Cerebellar nuclear complex (tissue), 1 donor: ENCODE measurements at places on chromosomes 16 and 17.

- no peak for DNase-seq
Measured at GRCh38 chr17:8337802-8338752, 1.6 kb upstream of the ODF4 start.

DNA sequence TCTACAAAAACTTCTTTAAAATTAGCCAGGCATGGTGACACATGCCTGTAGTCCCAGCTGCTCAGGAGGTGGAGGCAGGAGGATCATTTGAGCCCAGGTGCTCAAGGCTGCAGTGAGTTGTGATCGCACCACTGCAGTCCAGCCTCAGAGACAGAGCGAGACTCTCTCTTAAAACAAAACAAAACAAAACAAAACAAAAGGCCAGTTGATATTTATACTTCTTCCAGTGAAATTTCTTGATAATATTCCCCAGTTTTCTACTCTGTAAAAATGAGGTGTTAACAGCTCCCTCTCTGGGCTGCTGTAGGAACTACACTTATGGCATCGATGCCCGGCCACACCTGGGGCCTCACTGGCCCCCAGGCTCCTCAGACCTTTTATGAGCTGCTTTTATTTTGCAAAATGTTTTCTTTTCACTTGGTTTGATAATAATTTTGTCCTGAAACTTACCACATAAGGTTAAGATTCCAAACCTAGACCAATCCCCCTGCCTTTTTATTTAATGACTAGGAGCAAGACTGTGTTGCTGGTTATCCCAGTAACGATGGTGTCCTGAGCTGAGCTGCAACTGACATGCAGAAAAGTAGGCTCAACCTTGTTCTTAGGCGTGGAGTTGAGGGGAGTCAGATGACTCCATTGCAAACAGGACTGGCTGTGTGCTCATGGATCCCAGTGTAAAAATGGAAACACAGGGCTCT is 17.6 kb downstream of the MAPK8IP3 start:
- DNase-seq = no peak

DNA sequence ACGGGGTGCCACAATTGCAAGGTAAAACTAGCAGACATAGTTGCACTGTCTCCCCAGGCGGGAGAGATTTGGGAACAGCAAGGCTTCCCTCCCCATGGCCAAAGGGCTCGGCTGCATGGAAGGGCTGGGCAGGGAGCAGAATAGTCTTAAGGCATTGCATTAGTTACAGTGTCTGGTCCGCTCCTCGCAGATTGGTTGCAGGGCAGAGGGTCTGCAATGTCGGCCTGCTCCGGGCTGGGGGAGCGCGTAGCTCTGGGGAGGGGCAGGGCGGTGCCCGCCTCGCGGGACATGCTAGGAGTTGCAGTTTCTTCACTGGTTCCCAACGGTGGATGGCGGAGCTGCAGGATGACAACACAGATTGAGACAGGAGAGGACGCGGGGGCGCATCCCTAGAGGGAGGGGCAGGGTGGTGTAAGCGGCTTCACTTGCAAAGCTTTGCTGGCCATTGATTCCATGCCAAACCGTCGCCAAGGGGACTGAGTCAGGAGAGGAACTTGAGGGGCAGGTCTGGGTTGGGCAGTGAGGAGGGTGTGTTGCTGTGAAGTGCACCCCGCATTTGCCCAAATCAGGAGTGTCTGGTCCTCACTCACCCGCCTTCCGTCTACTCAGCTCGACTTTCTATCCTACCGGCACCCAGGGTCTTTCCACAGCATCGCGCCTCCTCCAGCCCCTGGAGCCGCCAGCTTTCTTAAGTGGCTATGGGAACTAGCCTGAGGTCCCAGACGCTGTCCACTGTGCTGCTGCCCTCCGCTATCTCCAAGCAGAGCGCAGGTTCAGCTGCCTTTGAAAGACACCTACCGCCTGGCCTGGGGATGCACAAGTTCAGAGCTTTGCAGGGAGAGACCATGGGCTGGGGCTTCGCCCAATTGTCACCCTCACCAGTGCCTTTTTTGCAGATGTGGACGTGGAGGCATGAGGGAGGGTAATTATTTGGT is 1748.9 kb downstream of the TP53TG3F start:
- DNase-seq = no peak

- DNase-seq = no peak
Measured at GRCh38 chr16:9134739-9135138, 43.3 kb downstream of the HAPSTR1 start.

- DNase-seq = no peak
Measured at GRCh38 chr17:39666231-39666600, 1.1 kb downstream of the TCAP start.

DNA sequence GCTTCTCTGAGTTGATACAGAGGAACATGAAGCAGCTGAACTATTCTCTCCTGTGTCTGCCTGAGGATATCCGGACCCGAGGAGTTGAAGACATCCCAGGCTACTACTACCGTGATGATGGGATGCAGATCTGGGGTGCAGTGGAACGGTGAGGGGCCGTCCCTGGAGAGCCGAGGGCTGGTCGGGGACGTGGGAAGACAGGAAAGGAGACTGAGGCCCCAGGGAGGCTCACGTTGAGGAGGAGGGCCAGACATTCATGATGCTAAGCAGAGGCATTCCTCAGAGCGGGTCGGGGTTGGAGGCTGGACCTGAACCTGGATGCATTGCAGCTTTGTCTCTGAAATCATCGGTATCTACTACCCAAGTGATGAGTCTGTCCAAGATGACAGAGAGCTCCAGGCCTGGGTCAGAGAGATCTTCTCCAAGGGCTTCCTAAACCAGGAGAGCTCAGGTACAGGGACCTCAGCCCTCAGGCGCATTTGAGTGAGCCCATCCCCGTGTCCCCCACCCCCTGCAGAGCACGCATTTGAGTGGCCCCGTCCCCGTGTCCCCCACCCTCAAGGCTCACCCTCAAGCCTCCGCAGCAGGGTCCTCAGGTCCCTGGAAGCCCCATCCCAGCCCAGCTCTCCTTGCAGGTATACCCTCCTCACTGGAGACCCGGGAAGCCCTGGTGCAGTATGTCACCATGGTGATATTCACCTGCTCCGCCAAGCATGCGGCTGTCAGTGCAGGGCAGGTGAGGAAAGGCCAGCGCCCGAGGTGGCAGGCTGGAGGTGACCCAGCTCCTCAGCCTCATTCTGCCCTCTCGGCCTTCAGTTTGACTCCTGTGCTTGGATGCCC is 8.3 kb downstream of the ALOX15B start:
- DNase-seq = no peak

DNA sequence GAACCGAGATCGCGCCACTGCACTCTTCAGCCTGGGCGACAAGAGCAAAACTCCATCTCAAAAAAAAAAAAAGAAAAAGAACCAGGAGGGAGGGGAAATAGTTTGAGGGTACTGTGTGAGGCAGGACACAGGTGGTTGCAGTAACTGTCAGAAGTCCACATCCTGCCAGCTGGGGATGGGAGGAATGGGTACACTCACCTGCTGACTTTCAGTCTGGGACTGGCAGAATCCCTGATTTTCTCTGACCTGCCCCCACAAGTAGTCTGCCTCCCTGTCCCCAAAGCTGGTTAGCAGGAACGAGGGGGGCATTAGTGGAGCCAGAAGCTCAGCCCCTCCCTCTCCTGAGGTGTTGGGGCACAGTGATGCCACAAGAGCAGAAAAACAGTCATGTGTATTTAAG is 7.1 kb upstream of the ARL5C start:
- DNase-seq = no peak

GRCh38 chr17:17919169-17920107 is 52.8 kb downstream of the TOM1L2 start:
- DNase-seq = no peak

GRCh38 chr16:14334366-14335080 is 263.4 kb downstream of the MRTFB start:
- no peak for DNase-seq

DNA sequence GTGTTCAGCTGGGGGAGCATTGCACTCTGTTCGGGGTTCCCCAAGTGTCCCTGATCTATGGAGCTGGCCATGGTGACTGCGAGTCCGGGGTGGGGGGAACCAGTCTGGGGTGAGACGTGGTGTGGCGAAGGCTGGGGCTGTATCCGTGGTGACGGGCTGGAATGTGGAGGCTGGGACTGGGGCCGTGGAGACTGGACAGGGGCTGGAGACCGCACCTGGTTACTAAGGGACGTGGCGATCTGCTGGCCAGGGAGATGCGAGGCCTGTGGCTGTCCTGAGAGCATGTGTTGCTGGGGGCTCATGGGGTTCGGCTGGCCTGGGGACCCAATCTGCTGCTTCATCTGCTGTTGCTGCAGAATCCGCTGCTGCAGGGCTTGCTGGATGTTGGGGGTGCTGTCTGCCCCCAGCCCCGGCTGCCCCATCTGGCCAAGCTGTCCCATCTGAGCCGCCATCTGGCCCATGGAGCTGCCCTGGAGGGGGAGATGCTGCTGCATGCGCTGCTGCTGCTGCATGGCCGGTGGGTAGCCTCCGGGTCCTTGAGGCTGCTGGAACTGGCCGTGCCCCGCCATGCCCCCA is 10.6 kb upstream of the TRAP1 start:
- DNase-seq = no peak

- no peak for DNase-seq
Measured at GRCh38 chr17:47180337-47180736, 8.8 kb downstream of the CDC27 start.

- DNase-seq = no peak
Measured at GRCh38 chr17:3667366-3668278, 756 bp downstream of the TAX1BP3 start.

DNA sequence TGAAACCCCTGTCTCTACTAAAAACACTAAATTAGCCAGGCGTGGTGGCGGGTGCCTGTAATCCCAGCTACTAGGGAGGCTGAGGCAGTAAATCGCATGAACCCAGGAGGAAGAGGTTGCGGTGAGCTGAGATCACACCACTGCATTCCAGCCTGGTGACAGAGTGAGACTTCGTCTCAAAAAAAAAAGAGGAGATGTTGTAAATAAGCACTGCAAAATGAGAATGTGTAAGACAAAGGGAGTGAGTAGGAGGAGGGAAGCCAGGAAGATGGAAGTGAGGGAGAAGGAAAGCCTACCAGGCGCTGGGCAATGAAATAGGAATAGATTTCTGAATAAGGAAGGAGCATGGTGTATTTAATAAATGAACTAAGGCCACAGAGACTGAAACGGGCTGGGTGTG is 8.7 kb upstream of the PRPF8 start:
- no peak for DNase-seq

DNA sequence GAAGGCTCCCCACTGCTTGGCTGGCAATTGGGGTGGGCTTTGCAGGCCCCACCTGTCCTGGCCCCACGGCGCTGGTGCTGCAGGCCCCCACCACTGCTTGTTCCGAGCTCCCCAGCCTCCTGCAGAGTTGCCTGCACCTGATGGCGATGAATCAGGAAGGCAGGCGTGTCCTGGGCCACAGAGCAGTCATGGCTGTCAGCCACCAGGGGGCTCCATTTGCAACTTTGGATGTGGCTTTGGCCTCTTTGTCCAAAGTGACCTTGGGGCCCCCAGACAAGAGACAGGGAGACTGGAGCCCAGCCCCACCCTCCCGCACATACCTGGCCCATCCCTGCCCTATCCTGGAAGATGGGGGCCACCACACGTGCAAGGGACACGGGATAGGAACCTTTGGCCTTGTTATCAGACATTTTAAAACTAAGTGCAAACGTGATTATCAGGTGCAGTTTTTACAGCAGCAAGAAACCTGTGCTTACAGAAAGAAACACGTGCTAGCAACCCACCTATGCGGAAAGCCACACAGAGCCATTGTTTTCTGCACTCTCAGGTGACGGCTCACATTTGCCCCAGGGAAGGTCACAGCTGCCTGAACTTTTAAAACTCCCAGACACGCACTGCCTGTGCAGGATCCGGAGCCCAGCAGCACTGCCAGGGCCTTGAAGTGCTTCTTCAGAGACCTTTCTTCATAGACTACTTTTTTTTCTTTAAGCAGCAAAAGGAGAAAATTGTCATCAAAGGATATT is at the start of gene DNASE1:
Gene DNASE1, plus strand, starts transcription at position 443 of the 743 bp plus-strand sequence. CDS start 683 bp downstream, outside the sequence.
- no peak for DNase-seq

- no peak for DNase-seq
Measured at GRCh38 chr16:15810411-15810810, 46.4 kb downstream of the MYH11 start.

DNA sequence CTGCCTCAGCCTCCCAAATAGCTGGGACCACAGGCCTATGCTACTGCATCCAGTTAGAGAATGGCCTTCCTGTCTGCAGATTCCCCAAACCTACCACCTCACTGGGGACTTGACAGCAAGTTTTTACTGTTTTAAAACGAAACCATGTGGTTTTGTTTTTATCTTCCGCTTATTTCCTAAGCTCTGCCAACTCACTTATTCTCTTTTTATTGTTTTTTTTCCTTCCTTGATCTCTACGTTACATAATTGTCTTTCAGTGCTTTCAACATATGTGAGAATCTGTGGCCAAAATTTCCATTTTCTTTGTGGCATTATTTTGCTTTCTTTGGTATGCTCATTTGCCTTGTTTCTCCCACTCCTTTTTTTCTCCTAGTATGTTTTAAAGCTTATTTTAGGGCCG is 14.6 kb upstream of the SLC38A7 start:
- DNase-seq = no peak

GRCh38 chr17:19248928-19249574 is 11.9 kb downstream of the EPN2 start:
- DNase-seq = no peak

- no peak for DNase-seq
Measured at GRCh38 chr16:3638916-3639644, 15.4 kb upstream of the DNASE1 start.

GRCh38 chr17:17077861-17078732 is 35.8 kb downstream of the MPRIP start:
- no peak for DNase-seq

DNA sequence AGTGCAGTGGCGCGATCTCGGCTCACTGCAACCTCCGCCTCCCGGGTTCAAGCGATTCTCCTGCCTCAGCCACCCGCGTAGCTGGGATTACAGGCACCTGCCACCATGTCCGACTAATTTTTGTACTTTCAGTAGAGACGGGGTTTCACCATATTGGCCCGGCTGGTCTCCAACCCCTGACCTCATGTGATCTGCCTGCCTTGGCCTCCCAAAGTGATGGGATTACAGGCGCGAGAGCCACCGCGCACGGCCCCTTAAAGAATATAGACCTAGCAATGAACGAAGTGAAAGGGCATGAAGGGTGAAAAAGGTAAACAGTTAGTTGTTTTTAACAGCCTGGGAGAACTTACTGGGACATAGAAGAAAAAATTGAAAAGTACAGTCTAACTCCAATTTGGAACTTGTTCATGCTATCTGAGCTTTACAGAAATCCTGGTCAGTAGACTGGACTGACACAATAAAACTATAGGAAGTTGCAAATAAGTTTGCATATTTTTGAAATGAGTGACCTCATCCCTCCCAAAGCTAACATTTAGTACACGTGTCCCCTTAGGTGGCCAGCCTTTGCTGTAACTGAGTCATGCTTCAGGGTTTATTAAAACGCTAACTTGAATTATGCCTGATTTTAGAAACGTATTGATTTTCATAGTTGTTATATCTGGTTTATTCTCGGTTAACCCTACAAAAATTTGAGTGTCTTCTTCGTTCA is 1.8 kb downstream of the COG1 start:
- DNase-seq = no peak
